Fibroblast of skin of back (primary cell): ENCODE measurements at places on chromosomes 13 and 19.

DNA sequence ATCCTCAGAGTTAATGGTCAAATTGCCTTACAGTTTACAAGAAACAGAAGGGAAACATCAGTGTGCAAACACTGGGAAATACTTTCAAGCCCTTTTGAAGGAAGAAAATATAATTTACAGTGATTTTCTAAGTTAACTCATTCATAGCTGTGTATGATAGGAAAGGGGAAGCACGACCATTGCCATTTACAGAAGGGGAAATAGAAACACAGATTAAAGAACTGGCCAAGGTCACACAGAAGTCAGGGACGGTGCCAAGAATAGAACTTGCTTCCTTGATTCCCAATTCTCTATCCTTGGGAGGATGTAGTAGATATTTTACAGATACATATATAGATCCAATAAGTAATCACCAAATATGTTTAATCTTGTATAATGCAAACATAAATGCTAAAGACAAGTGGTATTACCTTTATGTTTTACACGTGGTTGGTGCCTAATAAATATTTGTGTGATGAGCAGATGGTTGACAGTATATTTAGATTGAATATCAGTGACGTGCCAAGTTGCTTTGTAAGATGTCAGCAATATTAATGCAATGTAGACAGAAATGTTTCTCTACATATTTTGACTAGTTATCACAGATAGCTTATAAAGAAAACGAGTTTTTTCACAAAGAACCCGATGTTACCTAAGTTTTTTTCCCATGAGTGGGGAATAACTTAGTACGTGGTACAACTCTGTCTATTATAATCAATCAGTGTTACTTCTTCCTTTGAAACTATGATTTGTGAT is 73.1 kb downstream of the FLT1 start:
- no peak for DNase-seq

DNA sequence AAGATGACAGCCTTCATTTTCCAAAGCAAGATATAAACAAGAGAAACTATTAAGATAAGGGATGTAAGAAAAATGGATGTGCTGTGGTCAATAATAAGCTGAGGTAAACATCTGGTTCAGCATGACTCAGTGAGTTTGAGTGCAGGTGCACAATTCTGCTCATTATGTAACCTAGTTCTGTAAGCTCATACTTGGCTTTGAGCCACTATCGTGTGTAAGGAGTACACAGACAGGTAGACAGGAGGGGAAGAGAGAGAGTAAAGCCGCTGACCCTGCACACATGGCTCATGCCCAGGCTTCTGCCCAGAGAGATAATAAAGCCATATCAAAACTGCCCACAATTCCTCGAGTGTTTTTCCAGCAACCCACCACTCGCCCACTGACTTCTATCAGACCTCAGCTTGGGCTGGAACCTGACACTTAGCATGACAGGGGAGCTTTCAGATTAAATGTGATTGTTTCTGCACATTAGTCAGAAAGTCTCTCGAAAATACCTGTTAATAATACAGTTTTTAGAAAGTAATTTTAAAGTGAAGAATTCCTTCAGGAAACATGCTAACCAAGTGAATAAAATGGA is 51.7 kb downstream of the ZNF91 start:
- no peak for DNase-seq

- DNase-seq: no peak
Measured at GRCh38 chr13:27132538-27132937, 39.1 kb downstream of the USP12 start.

DNA sequence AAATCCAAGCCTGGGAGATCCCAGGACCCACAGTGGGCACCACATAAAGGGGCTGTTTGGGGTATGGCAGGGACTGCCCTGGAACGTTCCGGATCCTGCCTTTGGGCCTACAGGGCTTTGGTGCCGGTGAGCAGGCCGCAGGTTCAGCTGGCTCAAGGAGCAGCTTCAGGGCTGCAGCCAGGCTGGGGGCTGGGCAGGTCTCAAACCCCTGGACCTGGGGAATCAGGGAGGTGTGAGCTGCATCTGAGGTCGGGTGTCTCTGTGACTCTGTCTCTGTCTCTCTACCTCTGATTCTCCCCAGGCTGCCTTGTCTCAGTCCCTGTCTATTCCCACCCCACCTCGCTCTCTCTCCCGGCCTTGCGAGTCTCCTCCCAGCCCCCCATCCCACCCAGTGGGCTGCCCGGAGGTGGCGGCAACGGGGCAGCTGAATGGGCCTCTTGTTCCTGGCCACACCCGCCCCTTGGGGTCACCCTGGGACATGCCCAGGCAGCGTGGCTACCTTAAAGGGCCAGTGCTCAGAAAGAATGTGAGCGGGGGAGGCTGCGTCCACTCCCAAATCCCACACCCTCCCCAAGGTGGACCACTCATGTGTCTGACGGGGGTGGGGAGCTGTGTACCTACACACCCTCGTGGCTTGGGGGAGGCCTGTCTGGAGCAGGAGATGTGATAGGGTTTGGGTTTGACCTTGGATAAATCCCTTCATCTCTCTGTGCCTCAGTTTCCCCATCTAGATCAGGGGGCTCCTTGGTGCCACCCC is 31.1 kb downstream of the NFIC start:
- DNase-seq: no peak

- DNase-seq: peak; percentile 95
Measured at GRCh38 chr19:44071824-44072542, at the start of gene ZNF284. ZNF284 (plus strand) TSS chr19:44072159; CDS start chr19:44076390, 4,231 bp downstream.

- no peak for DNase-seq
Measured at GRCh38 chr13:74709226-74709625, 575.0 kb upstream of the KLF12 start.

GRCh38 chr19:50510121-50510670 is 795 bp downstream of the JOSD2 start:
- no peak for DNase-seq

DNA sequence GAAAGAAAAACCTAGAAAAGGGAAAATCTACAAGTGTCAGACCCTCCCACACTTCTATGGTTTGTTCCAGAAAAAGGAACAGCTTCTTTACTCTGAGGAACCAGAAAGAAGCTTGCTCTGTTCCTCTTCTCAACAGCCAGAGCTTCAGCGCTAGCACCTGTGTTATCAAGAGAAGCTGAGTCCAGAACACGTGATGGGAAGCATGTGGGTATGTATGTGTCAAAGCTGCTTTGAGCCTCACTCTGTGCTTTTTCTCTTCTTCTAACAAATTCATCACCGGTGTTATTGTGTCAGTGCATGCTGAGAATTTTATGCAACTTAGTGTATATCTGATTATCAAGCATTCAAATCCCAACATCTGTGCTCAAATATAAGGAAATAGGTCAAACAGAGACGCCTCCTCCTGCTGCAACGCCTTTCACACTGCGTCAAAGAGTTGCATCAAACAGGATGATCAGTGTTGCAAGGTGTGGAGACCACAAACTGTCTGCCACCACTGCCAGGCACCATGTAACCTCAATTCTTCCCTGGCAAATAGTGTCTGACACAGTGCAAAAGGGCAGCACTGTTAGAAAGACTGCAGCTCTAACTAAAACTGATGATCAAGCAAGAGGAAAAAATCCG is 83.9 kb downstream of the LRRC63 start:
- no peak for DNase-seq

DNA sequence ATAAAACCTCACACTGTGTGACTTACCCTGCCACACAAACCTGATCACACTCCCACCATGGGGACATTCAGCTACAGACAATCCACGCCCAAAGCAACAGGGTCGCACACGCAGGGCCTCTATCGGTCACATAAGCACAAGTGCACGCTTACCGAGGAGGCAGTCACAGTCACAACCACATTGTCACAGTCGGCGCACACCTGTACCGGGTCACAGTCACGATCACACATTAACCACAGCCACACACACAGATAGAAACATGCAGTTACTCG is 579 bp downstream of the ZNF566 start:
- peak; percentile 20 for DNase-seq

GRCh38 chr13:39577203-39577602 is 25.8 kb downstream of the LHFPL6 start:
- no peak for DNase-seq

DNA sequence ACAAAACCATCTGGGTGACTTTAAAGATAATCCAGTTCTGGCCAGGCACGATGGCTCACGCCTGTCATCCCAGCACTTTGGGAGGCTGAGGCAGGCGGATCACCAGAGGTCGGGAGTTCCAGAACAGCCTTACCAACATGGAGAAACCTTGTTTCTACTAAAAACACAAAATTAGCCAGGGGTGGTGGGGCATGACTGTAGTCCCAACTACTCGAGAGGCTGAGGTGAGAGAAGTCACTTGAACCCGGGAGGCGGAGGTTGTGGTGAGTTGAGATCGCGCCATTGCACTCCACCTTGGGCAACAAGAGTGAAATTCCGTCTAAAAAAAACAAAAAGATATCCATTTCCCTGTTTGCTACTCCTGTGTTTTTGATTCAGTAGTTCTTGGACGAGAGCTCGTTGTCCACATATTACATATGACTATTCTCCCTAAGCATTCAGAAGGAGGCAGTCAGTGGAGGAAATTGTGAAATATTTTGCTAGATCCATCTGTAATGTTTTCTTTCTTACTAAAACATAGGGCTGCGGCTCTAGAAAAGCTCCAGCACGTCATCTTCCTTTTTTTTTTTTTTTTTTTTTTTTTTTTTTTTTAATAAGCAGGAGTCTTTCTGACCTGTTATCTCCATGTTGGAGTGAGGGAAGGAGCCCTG is 33.6 kb downstream of the ZNF701 start:
- DNase-seq: peak; percentile 23

- DNase-seq: peak; percentile 65
Measured at GRCh38 chr13:92175330-92175729, 776.9 kb downstream of the GPC5 start.

GRCh38 chr13:52599848-52600603 is 42.2 kb upstream of the HNRNPA1L2 start:
- DNase-seq: peak; percentile 30

DNA sequence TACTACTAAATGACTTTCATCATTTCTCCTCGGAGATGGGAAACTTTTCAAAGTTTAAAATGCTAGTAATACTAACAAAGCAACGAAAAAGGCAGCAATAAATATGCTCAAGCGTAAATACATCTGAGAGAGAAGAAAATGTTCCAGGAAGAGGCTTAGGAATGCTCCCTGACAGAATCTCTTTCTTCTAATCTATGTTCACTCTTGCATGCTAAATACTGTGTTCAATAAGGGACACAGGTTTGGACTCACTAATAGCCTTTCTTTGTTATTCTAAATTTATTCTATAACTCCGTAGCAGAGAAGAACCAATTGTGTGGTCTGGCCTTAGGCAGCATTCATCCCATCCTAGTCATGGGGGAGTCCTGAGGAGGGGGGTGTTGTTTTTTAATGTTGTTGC is 823.0 kb downstream of the PCDH9 start:
- DNase-seq: no peak

GRCh38 chr13:110236831-110237261 is 70.1 kb downstream of the COL4A1 start:
- DNase-seq: no peak

DNA sequence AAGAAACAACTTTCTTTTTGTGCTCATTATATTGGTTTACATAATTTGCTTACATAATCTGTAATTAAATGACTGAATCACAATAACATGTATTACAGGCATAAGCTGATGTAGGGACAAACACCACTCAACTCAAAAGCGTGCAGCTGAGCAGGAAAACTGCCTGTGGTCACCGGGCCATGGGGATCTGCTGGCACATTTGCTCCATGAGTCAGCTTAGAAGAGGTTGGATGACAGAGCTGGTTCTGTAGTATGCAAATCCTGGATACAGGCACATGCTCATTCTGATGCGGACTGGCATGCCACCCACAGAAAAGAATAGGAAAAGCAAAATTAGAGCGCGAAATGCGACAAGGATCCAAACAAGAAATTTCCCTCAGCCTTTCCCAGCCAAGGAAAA is 128.6 kb downstream of the USP12 start:
- DNase-seq: peak; percentile 97

- DNase-seq: peak; percentile 90
Measured at GRCh38 chr19:3365836-3366752, at the start of gene NFIC. NFIC (plus strand) TSS chr19:3366583; CDS start chr19:3366637, 54 bp downstream.

DNA sequence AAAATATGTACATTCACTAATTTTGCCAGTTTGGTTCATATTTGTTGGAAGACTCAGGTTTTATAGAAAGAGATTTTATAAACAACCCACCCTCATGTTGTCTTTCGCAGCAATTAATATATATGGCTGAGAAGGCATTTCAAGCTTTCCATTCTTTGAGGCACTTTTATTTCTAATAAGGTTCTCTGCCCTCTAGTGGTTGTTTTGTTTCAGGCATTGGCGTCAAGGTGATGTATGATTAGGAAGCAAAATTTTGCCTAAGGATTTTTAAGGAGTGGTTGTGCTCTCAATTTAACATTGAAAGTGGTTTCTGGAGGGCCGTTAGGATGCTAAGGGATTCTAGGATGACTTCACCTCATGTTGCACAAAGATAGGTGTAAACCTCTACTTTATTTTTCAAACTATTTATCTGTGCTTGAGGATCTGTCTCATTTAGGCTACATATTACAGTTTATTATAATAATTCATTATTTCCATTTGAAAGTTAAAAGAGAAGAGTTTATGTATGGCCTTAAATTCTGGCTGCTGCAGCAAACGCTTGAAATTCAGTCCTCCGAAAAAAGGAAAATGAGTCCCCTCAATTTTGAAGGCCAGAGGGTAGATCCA is 35.9 kb downstream of the OXGR1 start:
- peak; percentile 33 for DNase-seq

DNA sequence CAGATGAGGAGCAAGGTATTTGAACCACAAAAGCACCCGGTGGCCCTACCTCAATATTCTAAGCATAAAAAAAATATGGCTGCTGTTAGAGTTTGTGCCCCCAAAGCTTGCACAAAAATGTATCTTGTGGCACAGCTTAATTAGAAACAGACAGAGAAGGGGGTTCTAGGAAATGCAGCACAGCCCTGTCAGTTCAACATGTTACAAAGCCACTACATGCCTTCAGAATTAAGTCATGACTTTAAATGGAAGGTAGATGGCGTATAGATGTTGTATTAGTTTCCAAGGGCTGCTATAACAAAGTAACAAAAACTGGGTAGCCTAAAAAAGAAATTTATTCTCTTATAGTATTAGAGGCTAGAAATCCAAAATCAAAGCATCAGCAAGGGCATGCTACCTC is 703.8 kb downstream of the DIAPH3 start:
- DNase-seq: peak; percentile 73

- DNase-seq: peak; percentile 73
Measured at GRCh38 chr13:76939215-76939614, 9.1 kb upstream of the ACOD1 start.

DNA sequence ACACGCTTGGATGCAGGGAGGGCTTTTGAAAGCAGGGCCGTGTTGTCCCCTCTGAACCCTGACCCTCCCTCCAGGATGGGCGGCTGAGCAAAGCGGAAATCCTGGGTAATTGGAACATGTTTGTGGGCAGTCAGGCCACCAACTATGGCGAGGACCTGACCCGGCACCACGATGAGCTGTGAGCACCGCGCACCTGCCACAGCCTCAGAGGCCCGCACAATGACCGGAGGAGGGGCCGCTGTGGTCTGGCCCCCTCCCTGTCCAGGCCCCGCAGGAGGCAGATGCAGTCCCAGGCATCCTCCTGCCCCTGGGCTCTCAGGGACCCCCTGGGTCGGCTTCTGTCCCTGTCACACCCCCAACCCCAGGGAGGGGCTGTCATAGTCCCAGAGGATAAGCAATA is 15.2 kb downstream of the RCN3 start:
- DNase-seq: no peak
